ENCODE measurements at places on chromosomes 16 and 17.
A peak's percentile ranks its signal among the peaks of the same experiment; 100 is the strongest.

- DNase-seq = peak; percentile 78
Observed at GRCh38 chr17:64129765-64130558, at the start of gene ERN1. Gene ERN1 (minus strand): TSS chr17:64130144. CDS start chr17:64130029, 115 bp downstream.

DNA sequence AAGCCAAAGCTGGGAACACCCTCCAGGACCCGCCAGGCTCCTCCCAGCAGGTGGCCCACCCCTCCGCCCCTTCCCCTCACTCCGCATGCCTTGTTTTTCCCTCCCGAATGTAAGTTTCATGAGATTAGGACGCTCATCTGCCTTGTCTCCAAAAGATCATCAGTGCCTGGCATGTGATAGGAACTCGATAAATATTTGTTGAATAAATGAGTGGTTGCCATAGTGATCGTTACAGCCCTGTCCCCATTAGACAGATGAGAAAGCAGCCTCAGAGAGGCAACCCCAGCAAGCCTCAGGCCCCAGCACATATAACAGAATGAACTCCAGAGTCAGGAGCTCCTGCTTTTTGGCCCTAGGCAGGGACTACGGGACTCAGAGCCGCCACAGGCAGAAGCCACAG, 5.0 kb downstream of the CAMKK1 start:
- DNase-seq = no peak

GRCh38 chr17:64736804-64737492, 74.8 kb upstream of the SMURF2 start:
- DNase-seq = no peak

- no peak for DNase-seq
Observed at GRCh38 chr17:3892095-3892998, 506 bp downstream of the CAMKK1 start.

GRCh38 chr17:48335858-48336500, 94.0 kb downstream of the SKAP1 start:
- DNase-seq = peak; percentile 18

DNA sequence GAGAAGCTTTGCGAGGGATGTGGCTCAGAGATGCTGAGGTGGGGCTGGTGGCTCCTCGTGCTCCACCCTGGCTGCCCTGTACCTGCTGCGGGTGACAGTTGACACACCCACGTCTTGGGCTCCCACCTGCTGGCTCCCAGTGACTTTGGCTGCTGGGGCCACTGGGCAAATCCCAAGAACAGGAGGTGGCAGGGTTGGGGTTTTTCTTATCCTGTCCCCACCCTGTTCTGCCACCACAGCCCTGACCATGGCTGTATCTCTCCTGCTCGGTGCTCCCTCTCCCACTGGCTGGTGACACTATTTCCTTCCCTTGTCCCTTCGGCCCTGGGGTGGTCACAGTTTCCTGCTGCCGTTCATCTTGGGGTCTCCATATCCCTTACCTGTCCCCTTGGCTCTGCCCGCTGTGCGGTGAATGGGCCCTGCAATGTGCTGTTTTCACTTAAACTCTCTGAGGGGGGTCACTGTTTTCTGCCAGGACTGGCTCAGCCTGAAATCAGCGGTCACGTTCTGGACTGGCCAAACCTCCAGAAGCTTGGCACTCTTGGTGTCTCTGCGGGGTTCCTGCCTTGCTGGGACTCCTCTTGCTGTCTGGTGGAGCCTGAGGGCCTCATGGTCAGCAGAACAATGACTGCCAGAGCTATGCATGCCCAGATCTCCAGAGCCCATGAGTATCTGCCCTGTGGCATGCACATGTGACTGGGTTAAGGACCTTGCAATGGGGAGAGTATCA, 144.2 kb downstream of the IRF8 start:
- DNase-seq = no peak

GRCh38 chr16:69112285-69113129, 7.1 kb downstream of the HAS3 start:
- DNase-seq = peak; percentile 5

DNA sequence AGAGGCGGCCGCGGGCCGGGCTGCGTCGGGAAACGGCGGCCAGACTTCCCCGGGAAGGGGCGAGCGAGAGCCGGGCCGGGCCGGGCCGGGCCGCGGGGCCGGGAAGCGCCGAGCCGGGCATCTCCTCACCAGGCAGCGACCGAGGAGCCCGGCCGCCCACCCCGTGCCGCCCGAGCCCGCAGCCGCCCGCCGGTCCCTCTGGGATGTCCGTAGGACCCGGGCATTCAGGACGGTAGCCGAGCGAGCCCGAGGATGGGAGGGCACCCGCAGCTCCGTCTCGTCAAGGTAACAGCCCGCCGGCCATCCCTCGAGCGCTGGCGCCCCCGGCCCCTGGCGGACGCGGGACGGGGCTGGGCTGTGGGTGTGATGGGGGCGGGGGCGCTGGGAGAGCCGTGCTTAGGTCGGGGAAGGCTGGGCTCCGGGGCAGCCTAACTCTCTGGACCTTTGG, at the start of gene CRHR1:
Gene CRHR1 (plus strand): TSS at position 28 of the 448 bp plus-strand sequence. CDS start 225 bp downstream, at position 253.
- no peak for DNase-seq

- DNase-seq = no peak
Observed at GRCh38 chr17:10731408-10731879, 1.6 kb upstream of the TMEM220 start.

DNA sequence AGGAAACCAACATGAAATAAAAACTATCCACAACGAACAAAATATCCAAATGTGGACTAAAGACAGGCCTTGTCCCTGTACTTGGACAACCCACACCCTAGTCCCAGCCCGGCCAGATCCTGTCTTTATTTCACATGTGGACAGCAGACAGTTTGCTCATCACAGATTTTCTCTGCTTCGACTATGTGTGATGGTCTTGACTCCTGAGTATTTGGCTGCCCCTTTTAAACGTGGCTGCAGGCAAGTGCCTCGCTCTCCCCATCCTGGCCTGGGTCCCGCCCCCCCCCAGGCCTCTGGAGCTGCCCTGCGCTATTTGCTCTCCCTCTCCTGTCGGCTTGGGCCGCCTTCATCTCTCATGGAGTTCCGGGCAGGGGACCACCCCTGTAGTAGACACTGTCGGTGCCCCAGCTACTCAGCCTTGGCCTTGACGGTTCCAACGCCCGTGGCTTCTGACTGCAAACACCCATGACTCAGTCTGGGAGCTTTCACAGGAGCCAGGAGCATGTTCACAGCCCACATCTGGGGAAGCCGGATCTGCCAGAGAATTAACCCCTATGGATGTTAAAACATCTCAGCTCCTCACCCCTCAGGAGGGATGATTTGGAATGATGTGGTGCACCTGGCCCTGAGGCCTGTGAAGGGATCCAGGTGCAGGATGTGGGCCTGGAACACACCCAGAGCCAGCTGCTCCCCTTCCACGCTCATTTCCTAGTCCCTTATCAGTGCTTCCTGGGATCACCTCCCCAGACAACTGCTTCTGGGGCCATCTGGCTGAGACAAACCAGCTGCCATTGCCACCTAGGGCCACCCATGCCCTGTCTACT, 229.7 kb upstream of the RPL38 start:
- DNase-seq = no peak

DNA sequence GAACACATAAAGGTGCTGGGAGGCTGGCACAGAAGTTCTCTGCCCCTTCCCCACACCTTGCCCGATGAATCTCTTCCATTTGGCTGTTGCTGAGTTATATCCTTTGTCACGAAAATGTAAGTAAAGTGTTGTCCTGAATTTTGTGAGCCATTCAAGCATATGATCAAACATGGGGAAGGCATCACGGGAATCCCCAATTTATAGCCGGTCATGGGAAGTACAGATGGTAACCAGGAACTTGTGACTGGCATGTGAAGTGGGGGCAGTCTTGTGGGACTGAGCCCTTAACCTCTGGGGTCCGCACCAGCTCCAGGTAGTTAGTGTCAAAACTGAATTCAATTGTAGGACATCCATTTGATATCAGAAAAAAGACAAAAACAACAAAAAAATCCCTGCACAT, 13.2 kb downstream of the TOM1L2 start:
- DNase-seq = no peak

DNA sequence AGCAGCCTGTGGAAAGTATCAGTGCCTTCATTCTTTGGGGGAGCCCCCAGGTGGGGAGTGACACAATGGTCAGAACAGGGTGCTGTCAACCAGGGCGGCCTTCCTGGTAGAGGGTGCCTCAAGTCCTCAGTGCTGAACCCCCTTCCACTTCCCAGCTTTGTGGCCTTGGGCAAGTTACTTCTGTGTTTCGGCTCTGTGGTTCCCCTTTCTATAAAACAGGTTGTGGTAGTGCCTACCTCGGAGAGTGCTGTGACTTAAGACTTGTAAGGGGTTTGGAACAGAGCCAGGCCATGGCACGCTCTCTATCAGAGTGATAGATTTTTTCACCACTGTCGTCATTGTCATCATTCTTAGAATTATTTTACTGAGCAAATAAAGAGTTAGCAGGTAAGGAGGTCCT, 141.1 kb downstream of the CCDC182 start:
- no peak for DNase-seq

GRCh38 chr16:56967733-56968132, 6.0 kb downstream of the CETP start:
- no peak for DNase-seq

DNA sequence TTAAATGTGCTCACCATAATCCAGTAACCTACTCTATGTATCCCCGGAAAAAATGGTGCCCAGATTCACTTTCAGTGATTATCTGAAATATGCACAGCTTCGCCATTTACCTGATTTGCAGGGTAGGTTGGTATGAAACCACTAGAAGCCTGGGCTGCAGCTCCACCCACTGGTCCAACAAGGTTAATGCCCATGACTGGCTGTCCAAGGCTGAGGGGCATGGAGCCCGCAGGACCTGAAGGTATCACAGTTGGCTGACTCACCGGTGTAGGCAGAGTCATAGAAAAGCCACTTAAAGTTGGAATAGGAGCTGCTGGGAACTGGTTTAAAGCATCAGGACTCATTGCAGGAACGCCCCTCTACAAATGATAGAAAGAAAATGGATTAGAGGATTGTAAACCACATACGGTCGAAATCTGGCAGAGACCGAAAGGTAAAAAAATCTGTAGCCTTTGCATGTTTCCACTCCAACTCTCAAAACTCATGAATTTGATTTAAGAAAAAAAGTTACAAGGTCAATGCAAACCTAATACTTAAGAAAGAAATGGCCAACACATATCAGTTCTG, 38.6 kb downstream of the SYNRG start:
- peak; percentile 9 for DNase-seq

DNA sequence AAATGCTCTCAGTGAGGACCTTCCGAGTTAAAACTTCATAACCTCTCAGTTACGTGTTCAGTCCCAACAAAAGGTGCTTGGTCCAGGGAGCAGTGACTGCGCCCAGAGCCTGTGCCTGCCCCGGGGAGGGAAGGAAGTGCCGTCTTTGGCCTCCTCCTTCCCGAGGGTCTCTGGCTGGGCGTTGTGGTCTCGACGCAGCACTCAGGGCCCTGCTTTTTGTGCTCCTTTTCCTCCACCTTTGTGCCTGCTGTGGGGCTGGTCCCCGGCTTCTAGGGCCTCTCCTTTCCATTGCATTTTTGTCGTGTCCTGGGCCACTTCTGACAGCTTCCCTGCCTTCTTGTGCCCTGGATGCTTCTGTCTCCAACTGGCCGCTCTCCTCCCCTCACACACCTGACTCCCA, 29.1 kb downstream of the CRAMP1 start:
- no peak for DNase-seq

GRCh38 chr17:71232801-71233559, 887.8 kb upstream of the SOX9 start:
- DNase-seq = no peak

DNA sequence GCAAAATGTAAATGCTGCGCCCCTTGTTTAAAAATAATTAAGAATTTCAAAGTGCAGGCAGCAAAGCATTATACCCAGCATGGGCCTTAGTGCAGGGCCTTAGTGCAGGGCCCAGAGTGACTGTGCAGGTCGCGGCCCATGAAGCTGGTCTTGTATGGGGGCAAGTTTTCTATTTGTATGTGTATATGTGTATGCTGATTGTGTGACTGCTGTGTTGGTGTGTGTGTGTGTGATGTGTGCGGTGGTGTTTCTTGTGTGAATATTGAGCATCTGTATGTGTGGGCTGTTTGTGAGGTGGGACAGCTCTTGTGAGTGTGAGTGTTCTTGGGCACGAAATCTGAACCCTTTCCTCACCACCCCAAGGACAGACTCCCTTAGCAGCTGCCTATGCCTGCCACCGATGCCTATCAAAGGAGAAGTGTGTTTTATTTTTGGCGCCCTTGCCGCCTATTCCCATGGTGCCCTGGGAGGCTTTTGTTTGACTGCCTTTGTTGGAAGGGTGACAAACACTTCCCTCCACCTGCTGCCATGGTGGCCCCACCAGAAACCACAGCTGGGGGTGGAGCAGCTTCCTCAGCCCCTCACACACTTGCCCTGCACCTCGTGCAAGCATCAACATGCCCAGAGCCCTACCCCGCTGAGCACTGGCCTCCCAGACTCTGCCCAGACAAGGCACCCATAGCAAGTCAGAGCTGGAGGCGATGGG, 18.0 kb downstream of the CCR7 start:
- peak; percentile 97 for DNase-seq

GRCh38 chr16:55444754-55445485, 34.1 kb upstream of the MMP2 start:
- DNase-seq = no peak

DNA sequence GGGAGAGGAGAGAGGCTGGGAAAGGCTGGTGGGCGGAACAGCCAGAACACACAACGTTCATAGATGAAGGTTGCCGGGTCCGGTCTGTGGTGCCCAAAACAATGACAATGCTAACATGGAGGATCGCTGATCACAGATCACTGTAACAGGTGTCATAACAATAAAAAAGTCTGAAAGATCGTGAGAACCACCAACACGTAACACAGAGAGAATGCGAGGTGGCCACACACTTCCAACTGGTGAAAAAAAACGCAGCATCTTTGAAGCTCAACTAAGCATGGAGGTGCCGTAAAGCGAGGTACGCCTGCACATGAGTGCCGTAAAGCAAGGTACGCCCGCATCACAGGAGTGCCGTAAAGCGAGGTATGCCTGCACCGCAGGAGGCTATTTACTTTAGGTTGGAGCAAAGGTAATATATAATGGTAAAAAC, 42.3 kb downstream of the ABR start:
- peak; percentile 61 for DNase-seq

- DNase-seq = no peak
Observed at GRCh38 chr17:45230787-45231480, 9.2 kb downstream of the FMNL1 start.

GRCh38 chr16:19804538-19805323, 79.9 kb downstream of the GPRC5B start:
- DNase-seq = peak; percentile 98

DNA sequence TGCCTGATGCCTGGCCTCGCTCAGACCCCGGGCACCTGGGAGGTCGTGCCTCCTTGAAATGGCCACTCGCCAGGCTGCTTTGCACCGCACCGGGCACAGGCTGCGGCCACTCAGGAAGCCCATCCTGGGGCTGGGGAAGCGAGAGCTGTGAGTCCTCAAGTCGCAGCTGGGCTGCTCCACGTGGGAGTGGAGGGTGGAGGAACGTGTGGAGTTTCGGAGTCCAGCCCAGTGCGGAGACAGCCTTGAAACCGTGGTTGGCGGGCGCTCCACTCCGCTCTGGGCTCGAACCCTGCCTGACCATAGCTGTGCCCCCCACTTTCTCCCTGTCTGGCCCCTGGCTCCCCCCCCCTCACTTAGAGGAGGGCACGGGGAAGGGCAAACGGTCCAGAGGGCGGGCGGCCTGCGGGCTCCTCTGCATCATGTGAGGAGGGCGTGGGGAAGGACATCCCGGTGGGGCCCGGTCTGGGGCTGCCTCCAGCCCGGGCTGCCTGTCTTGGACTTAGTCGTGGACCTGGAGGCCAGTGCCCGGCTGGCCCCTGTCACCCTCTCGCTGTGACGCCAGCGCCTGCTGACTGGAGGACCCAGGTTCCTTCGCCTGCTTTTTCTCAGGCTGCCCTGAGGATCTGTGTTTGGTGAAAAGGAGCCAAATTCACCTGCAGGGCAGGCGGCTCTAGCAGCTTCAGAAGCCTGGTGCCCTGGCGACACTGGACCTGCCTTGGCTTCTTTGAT, 2.5 kb downstream of the UBE2I start:
- no peak for DNase-seq
